HuH-7 (cell line): ENCODE measurements at places on chromosomes 3 and 15.

GRCh38 chr3:59381282-59381681, 331.5 kb upstream of the CFAP20DC start:
- no peak for DNase-seq

DNA sequence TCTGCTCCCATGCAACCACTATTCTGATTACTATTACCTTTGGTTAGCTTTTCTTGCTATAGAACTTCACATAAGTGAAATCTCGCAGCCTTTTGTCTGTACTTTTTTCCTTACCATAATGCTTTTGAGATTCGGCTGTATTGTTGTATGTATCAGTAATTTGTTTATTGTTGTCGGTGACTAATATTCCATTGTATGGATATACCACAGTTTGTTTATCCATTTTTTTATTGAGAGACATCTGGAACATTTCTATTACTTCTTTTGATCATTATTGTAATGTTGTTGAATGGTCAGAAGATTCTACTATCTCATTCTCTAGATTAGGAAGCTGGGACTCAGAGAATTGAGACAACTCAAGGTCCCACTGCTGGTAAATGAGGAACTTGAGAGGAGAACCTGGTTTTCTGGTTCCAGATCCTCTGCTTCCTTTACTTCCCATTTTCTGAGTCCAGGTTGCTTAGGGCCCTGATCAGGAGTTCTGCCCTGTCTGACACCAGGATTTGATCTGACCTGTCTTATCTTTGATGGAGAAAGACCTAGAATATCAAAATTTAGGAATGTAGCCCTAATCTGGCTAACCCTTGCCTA, 18.2 kb upstream of the SPTSSB start:
- no peak for DNase-seq

DNA sequence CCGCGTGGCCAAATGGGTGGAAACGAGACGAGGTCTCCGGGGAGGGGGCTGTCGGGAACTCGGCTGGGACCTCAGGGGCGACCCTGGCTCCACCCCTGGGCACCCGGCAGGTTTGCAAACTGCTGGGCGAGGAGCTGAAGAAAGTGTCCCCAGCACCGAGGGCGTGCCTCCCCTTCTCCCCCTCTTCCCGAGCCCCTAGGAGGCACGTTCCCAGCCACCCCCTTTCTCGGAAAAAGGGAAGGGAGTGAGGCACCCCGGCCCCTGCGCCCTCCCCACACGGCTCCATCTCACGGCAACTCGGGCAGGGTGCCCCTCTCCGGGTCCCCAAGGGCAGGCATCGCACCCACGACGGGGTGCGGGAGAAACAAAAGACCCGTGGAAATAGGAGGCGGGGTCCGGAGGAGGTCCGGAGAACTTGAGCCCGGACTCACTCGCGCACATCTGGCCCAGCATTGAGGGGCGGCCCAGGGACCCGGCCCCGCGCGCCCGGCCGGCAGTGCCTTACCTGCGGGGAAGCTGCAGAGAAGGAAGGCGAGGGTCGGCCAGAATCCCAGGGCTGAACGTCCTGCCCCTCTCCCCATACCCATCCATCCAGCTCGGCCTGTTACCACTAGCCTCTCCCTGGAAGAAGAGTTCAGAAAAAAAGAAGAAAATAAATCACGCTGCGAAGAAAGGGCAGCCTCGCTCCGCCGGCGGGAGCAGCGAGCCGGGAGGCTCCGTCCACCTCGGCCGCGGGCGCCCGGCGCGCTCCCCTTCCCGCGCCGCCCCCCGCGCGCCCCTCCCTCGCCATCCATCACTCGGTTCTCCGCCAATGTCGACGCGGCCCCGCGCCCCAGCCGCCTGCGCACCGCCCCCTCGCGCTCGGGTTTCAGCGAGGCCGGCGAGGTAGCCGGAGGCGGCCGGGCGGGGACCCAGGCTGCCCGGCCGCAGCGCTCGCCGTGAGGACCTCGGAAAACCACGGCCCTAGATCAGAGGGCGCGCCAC, 16.3 kb downstream of the RGMA start:
- peak; percentile 73 for DNase-seq

DNA sequence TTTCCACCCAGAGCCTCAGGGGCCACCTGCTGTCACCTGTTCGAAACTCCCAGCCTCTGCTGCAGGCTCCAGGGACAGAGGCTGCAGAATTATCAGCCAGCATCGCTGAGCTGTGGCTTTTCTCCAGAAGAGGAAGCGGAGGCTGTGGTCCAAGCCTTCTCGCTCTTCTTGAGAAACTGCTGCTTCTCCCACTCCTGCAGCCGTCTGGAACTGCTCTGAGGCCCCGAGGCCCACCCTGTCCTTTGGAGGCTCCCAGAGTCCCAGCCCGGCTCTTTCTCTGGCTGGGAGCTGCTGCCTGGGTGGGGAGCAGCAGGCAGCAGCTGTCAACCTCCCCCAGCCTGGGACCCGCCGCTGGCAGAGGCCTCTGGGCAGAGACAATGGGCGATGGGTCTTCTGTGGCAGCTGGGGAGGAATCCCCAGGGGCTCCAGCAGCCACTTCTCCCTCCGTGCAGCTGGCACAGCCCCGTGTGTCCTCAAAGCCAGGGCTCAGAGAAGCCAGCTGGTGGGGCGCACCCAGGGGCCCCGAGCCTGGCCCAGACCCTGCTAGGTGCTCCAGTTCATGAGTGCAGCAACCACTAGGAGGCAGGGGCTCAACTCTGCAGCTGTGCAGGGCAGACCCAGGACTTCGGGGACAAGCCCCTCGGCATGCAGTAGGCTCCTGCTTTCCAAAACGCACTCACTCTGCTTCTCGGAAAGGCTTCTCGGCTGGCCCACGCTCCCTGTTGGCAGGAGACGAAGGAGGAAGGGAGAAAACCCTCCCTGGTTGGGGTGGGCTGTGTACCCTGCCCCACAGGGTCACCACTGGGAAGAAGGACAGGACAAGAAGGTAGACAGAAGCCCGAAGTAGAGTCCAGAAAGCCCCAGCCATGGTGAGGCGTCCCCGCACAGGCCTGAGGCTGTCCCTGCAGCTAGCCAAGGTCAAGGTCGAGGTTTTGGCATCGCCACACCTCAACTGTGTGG, 49.9 kb upstream of the FURIN start:
- DNase-seq, result no peak

GRCh38 chr15:62027916-62028315, 32.3 kb downstream of the VPS13C start:
- DNase-seq, result no peak

- peak; percentile 12 for DNase-seq
Observed at GRCh38 chr15:96320703-96321638, 9.5 kb upstream of the NR2F2 start.

DNA sequence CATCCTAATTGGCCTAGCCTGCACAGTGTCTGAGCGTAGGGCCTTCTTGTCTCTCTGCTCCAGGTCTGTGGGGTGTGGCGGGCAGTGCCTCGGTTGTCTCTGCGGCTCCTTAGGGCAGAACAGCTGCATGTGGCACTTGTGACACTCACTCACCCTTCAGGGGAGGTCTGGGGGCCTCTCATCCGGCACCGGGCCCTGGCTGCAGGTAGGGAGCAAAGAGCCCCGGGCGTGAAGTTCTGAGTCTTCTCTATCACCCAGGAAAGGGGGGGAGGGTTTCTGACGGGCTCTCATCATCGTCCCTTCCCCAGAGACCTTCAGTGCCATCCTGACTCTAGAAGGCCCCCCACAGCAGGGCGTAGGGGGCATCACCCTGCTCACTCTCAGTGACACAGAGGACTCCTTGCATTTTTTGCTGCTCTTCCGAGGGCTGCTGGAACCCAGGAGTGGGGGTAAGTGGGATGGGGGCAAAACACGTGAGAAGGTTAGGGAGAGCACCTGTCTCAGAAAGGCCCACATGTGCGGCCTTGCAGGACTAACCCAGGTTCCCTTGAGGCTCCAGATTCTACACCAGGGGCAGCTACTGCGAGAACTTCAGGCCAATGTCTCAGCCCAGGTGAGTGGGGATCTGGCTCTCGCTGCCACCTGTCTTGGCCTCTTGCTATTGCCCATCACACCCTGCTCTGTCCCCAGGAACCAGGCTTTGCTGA, 2.6 kb downstream of the CHRD start:
- no peak for DNase-seq

DNA sequence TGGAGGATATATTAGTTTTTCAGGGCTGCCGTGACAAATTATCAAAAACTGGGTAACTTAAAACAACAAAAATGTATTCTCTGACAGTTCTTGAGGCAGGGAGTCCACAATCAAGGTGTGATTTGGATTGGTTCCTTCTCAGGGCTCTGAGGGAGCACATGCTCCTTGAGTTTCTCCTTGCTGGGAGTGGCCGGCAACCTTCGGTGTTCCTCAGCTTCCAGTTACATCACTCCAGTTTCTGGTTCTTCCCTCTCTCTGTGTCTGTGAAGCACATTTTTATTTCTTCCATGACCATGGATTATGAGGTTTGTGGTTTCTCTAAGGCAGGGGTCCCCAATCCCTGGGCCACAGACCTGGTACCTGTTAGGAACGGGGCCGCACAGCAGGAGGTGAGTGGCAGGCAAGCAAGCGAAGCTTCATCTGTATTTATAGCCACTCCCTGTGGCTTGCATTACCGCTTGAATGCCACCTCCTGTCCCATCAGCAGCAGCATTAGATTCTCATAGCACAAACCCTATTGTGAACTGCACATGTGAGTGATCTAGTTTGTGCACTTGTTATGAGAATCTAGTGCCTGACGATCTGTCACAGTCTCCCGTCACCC, 24.3 kb downstream of the LRRC28 start:
- DNase-seq, result no peak

DNA sequence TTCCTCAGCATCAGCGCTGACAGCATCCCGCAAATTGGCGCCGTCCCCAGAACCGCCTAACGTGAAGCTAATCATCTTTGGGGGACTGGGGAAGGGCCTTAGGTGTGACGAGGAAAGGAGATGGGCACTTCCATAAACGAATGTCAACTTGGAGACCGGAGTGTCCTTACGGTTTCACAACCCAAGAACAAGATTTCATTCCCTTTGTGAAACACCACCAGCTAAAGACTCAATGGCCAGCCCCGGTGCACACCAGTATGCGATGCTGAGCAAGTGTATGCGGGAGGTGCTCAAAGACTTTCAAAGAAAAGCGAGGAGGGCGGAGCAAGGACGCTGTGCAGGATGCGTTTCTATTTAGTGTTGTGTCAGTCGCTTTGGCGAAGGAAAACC, 759 bp upstream of the TTBK2 start:
- DNase-seq, result no peak

DNA sequence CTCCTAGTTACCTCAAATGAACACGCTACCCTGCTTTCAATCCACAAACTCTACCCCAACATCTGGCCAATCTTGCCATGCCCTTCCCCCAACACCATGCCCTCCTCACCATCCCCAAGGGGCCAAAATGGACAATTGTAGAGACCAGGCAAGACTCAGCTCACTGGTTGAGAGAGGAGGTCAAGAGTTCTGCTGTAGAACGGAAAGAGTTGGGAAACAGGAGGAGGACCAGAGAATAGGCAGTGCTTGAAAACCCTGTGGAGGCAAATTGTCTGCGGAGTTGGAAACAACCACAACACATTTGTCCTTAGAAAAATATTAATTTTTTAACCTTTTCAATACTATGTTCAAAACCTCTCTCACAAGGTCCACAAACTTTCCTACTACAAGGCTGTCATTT, 128.8 kb upstream of the BFSP2 start:
- no peak for DNase-seq

DNA sequence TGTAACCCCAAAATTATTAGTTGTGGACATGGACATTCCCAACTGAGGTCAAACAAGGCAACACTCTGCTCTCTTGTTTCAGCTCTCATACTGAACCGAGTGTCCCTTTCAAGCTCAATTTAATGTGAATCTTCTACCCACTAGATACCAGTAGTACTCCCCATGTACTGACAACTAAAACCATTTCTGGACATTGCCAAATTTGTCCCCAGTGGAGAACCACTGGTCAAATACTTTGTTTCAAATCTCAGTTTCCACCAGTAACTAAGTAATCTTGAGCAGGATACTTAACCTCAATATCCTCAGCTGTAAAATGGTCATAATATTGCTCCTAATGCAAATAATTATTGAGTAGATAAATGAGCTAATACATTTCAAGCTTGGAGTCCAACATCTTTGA, 566.0 kb downstream of the ZIC1 start:
- no peak for DNase-seq

- DNase-seq, result no peak
Observed at GRCh38 chr3:45387171-45387570, 1.2 kb upstream of the LARS2 start.

- DNase-seq, result no peak
Observed at GRCh38 chr3:30913176-30913575, 18.7 kb upstream of the GADL1 start.

- no peak for DNase-seq
Observed at GRCh38 chr3:53545310-53545995, 51.0 kb downstream of the CACNA1D start.

DNA sequence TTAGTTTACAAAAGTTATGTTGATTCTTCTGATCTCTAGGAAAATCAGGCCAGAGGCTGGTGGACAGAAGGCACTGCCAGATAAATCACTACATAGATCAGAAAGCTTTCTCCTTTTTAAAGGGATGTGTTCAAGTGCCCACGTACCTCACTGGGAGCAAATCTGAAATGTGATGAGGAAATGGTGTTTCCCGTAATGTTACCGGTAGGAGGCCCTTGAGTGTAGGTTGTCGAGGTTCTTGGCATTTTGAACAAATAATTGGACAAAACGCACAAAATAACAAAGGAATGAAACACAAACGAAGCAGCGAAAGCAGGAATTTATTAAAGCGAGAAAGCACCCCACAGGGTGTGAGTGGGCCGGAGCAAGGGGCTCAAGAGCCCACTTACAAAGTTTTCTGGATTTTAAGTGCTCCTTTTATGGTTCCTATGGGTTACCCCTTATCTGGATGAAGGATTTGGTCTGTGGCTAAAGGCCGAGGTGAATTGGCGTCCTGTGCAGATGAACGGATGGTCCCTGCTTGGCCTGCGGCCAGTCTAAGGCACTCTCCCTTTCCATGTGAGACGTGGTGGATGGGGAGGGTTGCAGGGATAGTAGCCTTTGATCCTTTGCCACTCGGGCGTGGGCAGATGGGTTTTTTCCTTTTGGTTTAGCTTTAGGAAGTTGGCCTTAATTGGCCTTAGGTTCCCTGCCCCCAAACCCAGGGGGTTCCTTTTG, 1.0 kb downstream of the SNX1 start:
- DNase-seq, result no peak

DNA sequence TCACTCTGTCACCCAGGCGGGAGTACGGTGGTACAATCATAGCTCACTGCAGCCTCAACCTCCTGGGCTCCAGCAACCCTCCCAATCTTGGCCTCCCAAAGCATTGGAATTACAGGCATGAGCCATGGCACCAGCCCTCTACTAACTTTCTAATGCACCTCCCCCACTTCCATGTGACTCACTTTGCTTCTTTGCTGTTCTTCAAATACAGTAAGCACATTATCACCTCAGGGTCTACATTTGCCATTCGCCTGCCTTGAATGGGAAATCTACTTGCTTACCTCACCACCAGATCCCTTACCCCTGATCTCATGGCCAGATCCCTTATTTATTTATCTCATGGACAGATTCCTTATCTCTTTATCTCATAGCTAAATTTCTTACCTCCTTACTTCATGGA, 235.3 kb downstream of the KCNMB2 start:
- no peak for DNase-seq

GRCh38 chr15:69734699-69735098, 282.1 kb downstream of the RPLP1 start:
- no peak for DNase-seq
